Cardiac ventricle fibroblast (primary cell): ENCODE measurements at places on chromosomes 11 and 22. TPM values are rescaled to one million over a fixed set of nuclear protein-coding genes. Genes with fewer than 3 reads are reported as not detected.

Gene TRPM5
- not detected in 2 replicates for total RNA-seq

Gene PLAAT2
- not detected in 2 replicates for total RNA-seq

Gene TSGA10IP
- not detected in 2 replicates for total RNA-seq

Gene SOX6
- total RNA-seq = 1.3 and 2.2 TPM in 2 replicates

Gene APOA1
- total RNA-seq = 0.34 and 0.87 TPM in 2 replicates

Gene OR5P2
- not detected in 2 replicates for total RNA-seq

Gene LPXN
- 2.9 and 3.3 TPM in 2 replicates for total RNA-seq

Gene GRM5
- total RNA-seq = not detected in 2 replicates

Gene CCDC82
- 10.3 and 13.9 TPM in 2 replicates for total RNA-seq

Gene ARHGEF17
- 17.6 and 25.6 TPM in 2 replicates for total RNA-seq

Gene HSPB2
- total RNA-seq = 0.94 and 2.0 TPM in 2 replicates

Gene MUC5AC
- total RNA-seq = not detected in 2 replicates

Gene ATG16L2
- 3.4 and 3.6 TPM in 2 replicates for total RNA-seq

Gene ANGPTL5
- total RNA-seq = 0.69 and 1.6 TPM in 2 replicates

Gene MMP27
- not detected in 2 replicates for total RNA-seq

Gene RELT
- 1.00 and 1.3 TPM in 2 replicates for total RNA-seq

Gene KCNK7
- not detected in 2 replicates for total RNA-seq

Gene CALCB
- not detected in 2 replicates for total RNA-seq

Gene RPUSD4
- total RNA-seq = 17.9 and 19.1 TPM in 2 replicates

Gene PATE4
- total RNA-seq = not detected in 2 replicates

Gene OR8G1
- total RNA-seq = not detected in 2 replicates

Gene PNPLA5
- total RNA-seq = not detected in 2 replicates

Gene GPR83
- not detected in 2 replicates for total RNA-seq

Gene FXYD2
- total RNA-seq = 0.34 TPM in 1 of 2 replicates, not detected in the other

Gene POU2F3
- total RNA-seq = not detected in 2 replicates

Gene OR52A1
- total RNA-seq = not detected in 2 replicates

Gene TMEM121B
- 0.15 and 0.25 TPM in 2 replicates for total RNA-seq

Gene SDHD
- total RNA-seq = 88.9 and 89.9 TPM in 2 replicates

Gene GLYAT
- not detected in 2 replicates for total RNA-seq

Gene APOBEC3F
- total RNA-seq = 6.0 and 13.7 TPM in 2 replicates

Gene FGF3
- total RNA-seq = not detected in 2 replicates

Gene KIAA0930
- 25.5 and 26.4 TPM in 2 replicates for total RNA-seq

Gene NECTIN1
- 2.3 TPM in 2 replicates for total RNA-seq

Gene OR52I2
- total RNA-seq = not detected in 2 replicates

Gene PAAF1
- 10.7 and 14.1 TPM in 2 replicates for total RNA-seq

Gene CBX6
- 71.0 and 75.3 TPM in 2 replicates for total RNA-seq

Gene MPZL3
- 0.05 and 0.06 TPM in 2 replicates for total RNA-seq

Gene RASSF10
- total RNA-seq = not detected in 2 replicates

Gene WT1
- 3.6 and 9.4 TPM in 2 replicates for total RNA-seq
